Stimulated activated CD4-positive, alpha-beta T cell treated with anti-CD3 and anti-CD28 coated beads, Interleukin-4, amount 100 ng/mL, for 48 hours (primary cell): ENCODE measurements at places on chromosomes 1 and 21.

- no peak for DNase-seq
Measured at GRCh38 chr1:12072741-12073140, 9.6 kb downstream of the TNFRSF8 start.

GRCh38 chr1:218735436-218736032 lies 390.4 kb downstream of the TGFB2 start:
- no peak for DNase-seq

GRCh38 chr1:2495546-2495945 lies 19.5 kb downstream of the PLCH2 start:
- no peak for DNase-seq

DNA sequence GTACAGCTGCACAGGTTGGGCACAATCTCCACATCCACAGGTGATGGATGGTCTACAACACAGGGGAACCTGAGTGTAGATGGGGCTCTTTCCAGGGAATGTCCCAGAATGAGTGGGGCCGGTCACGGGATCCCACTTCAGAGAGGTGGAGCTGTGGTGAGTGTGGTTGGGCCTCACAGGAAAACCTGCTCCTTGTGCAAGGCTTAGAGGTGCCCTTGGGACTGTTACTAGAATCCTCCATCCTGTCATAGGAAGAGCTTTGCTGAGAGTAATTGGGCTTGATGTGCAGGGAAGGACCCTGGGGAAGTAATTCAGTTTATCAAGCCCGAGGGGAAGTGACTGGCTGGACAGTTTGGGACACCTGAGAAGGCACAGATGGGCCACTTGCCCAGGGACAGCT lies 137.9 kb downstream of the ZSCAN20 start:
- no peak for DNase-seq

- DNase-seq: no peak
Measured at GRCh38 chr1:162905174-162906158, 44.5 kb upstream of the CCDC190 start.

GRCh38 chr1:16900751-16901150 lies 5.0 kb downstream of the RNU1-2 start:
- DNase-seq: no peak
